Myocyte (in vitro differentiated cells): ENCODE measurements at places on chromosomes 5 and 9.
A peak's percentile ranks its signal among the peaks of the same experiment; 100 is the strongest.

- DNase-seq, result peak; percentile 4
These were observed 28.3 kb upstream of the UHRF2 start for GRCh38 chr9:6384732-6385131.

DNA sequence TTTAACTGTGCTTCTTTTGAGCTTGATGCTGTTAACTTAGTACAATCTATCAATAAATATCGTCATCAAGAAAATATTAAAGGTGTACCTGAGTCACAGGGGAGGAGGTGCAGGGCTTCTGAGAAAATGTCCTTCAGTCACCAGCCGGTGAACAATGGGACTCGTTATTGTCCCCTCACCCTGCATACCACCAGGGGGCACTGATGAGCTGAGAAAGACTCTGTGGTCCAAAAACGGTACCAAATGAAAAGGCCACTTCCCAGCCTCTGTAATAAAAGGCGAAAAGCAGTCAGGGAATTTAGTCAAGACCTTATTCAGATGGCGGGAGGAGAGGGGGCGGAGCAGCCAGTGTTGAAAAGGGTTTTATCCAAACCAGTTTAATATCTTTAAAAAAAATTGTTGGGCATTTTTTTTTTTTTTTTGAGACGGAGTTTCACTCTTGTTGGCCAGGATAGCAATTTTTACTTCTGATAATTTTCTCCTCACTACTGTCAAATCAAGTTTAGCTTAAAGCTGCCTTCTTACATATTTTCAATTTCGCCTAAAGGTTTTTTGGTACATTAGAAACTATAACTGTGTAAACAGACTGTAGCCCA is 271.9 kb upstream of the ADAMTS16 start:
- peak; percentile 48 for DNase-seq

DNA sequence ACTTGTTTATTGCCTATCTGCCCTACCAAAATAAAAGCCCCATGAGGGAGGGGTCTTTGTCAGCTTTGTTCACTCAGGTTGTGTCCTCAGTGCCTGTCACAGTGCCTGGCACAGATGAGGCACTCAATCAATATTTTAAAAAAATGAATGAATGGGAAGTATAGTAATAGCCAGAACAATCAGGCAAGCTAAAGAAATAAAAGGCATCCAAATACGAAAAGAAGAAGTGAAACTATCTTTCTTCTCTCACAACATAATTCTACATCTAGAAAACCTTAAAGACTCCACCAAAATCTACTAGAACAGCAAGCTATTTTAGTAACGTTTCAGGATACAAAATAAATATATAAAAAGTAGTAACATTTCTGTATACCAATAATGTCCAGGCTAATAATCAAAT is 37.8 kb upstream of the C5orf63 start:
- DNase-seq, result no peak

- DNase-seq, result no peak
These were observed 105.0 kb downstream of the SLC28A3 start for GRCh38 chr9:84235511-84235910.

GRCh38 chr5:107913494-107913893 is 242.8 kb upstream of the EFNA5 start:
- DNase-seq, result no peak

- DNase-seq, result no peak
These were observed 6.4 kb upstream of the FCHO2 start for GRCh38 chr5:72949481-72949880.

DNA sequence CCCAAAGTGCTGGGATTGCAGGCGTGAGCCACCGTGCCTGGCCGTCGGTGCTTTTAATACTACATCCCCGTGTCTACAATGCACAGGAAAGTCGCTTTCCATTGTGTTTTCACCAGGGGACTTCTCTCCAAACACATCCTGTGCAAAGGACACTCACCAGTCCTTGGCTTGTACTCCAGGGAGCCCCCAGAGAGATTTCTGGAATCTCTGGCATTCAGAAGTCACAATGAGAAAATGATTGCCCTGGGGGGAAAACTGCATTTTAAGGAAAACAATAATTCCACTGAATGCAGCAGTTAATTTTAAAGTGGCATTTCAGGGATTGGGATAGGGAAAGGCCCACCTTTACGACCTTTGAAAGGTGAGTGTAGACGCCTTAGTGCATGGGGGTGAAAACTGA is 112.0 kb downstream of the ADAMTS16 start:
- DNase-seq, result no peak

DNA sequence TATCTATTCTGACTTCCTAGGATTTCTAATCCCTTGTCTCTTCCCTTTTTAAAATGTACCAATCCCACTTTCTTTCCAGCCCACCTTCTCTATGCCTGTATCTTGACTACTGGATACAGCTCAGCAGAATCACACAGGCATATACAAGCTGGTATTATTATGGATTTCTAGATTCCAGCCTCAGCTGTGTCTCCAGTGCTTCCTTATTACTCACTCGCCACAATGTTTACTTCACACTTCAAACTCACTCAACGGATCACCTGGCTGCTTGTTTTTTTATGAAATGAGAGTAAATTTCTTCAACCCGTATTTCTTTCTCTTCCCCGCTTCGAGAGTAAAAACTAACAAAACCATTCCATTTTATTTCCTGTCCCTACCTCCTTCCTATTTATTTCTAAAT is 38.8 kb downstream of the CWC27 start:
- no peak for DNase-seq

DNA sequence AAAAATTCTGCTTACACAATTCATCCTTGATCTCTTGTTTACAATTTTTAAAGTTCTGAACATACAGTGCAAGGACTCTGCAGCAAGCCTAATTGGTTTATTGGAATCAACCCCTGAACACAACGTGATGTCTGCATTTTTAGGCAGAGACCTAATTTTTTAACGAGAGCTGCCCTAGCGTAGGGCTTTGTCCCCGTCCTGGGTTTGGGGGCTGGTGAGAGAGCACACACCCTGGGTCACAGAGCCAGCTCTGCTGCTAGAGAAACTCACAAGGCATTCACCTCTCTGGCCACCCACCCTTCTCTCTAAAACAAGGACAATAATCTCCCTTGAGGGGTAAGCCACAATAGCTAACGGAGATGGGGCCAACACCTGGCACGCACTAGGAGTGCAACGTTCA is 28.2 kb downstream of the SH3PXD2B start:
- no peak for DNase-seq

GRCh38 chr9:35519692-35520363 is 29.9 kb downstream of the RUSC2 start:
- DNase-seq, result peak; percentile 41

- no peak for DNase-seq
These were observed 23.4 kb upstream of the STRBP start for GRCh38 chr9:123291736-123292135.

GRCh38 chr5:83467371-83468035 is 4.0 kb upstream of the VCAN start:
- no peak for DNase-seq

DNA sequence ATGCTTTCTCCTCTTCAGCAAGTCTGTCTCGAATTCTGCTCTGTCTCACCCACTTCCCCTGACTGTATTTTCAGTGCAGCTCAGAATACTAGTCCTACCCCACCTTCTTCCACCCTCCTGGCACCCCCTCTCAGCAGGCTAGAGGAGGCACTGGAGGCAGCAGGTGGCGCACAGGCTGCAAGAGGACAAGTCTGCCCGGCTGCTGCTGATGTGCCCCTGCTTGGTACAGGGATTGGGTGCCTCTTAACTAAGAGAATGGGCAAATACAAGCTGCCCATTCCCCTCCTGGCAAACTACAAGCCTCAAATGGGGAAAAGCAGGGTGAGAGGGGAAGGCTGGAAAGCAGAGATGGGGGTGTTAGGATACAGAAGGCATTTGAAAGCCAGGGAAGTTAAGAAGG is 5.1 kb downstream of the TLN1 start:
- DNase-seq, result peak; percentile 87

- no peak for DNase-seq
These were observed 148.2 kb downstream of the EMB start for GRCh38 chr5:50292735-50293394.

- DNase-seq, result no peak
These were observed 945 bp downstream of the BTF3 start for GRCh38 chr5:73499187-73499586.

- DNase-seq, result peak; percentile 69
These were observed 647 bp upstream of the ADAMTSL2 start for GRCh38 chr9:133533857-133534256.

DNA sequence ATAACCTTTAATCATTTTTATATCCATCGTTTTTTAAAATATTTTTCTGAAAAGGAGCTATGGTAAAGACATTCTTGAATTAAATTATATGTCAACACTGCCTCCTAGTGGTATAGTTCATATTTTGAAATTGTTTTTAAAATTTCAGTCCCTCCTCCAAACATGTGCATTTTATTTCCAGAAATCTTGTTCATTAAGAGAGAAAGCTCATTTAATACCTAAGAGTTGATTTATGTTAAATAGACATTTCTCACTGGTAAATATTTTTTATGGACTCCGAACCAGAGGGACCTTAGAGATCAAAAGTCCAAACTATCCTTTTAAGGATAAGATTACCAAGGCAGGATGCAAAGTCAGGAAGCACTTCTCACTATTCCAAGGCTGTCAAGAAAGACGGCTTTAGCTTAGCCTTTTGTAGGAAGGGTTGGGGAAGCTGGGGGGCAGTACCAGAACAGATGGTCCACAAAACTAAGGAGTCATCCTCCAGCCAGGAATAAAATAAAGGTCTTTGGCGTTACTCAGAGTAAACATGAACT is 21.6 kb downstream of the BHMT start:
- peak; percentile 56 for DNase-seq
